ENCODE measurements at places on chromosomes 4 and X.

- DNase-seq = no peak
- H3K36me3 ChIP-seq = no peaks in the 10 kb centered on the region
- H3K27ac ChIP-seq = no peak overlapping the region
- H3K4me1 ChIP-seq = peaks cover 4% of the 10 kb centered on the region
- H3K4me3 ChIP-seq = no peak overlapping the region
- H3K27me3 ChIP-seq = peaks cover 3% of the 10 kb centered on the region
Observed at GRCh38 chr4:163395055-163395454, 51.4 kb downstream of the NPY5R start.

GRCh38 chr4:54100595-54101189 is 729 bp downstream of the GSX2 start:
- no peak overlapping the region for H3K4me3 ChIP-seq
- no peak for DNase-seq
- H3K27me3 ChIP-seq = peaks cover 81% of the 10 kb centered on the region
- no peaks in the 10 kb centered on the region for H3K36me3 ChIP-seq
- no peak overlapping the region for H3K27ac ChIP-seq

DNA sequence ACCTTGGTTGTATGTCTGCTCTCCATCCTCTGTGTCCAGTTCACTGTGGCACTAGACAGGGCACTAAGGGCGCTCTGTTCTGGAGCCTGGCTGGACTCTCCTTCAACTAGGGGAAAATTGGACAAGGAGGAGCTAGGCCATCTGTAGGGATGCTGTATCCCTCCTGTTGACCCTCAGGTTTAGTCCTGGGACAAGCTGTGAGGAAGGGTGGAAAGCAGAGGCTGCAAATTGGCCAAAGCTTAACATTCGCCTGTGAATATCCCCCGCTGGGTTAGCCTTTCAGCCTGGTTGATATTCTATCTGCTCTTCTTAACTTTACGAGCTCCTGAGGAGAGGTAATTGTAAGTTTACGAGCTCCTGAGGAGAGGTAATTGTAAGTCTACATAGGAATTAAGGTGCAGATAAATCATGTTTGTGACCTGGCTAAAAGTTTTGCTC is 64.4 kb upstream of the ENPEP start:
- no peaks in the 10 kb centered on the region for H3K36me3 ChIP-seq
- H3K4me1 ChIP-seq = no peaks in the 10 kb centered on the region
- DNase-seq = no peak
- H3K4me3 ChIP-seq = no peak overlapping the region
- no peaks in the 10 kb centered on the region for H3K27me3 ChIP-seq
- no peak overlapping the region for H3K27ac ChIP-seq

- no peak overlapping the region for H3K27ac ChIP-seq
- no peak for DNase-seq
- H3K36me3 ChIP-seq = no peaks in the 10 kb centered on the region
Observed at GRCh38 chr4:153385784-153386183, 41.3 kb downstream of the MND1 start.

- H3K4me3 ChIP-seq = no peak overlapping the region
- H3K4me1 ChIP-seq = peaks cover 40% of the 10 kb centered on the region
- DNase-seq = no peak
Observed at GRCh38 chr4:152243206-152243605, 292.7 kb downstream of the FBXW7 start.

DNA sequence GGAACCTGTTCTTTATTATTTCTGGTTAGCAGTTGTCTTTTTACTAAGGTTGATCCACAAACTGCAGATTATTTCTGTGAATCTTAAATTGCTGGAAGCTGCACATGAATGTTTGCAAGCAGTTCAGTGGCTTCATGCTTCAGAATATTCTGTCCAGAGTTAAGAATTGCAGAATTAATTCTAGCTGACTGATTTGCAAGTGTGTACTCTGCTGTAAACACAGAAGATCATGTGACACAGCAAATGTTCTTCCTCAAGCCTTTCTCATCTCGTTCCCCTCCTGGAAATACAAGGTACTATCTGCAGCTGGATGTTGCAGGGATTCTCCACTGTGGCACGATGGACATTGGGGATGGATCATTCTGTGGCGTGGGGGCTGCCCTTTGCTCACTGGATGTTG is 16.8 kb upstream of the CLTRN start:
- no peak for DNase-seq
- H3K27ac ChIP-seq = no peak overlapping the region
- no peaks in the 10 kb centered on the region for H3K27me3 ChIP-seq

- H3K36me3 ChIP-seq = no peaks in the 10 kb centered on the region
- DNase-seq = no peak
- no peak overlapping the region for H3K4me3 ChIP-seq
- no peaks in the 10 kb centered on the region for H3K27me3 ChIP-seq
- H3K4me1 ChIP-seq = no peaks in the 10 kb centered on the region
Observed at GRCh38 chr4:125060376-125060775, 254.4 kb upstream of the FAT4 start.

- no peak overlapping the region for H3K4me3 ChIP-seq
- no peak overlapping the region for H3K27ac ChIP-seq
- no peak for DNase-seq
Observed at GRCh38 chrX:10387011-10387410, 230.2 kb downstream of the CLCN4 start.

DNA sequence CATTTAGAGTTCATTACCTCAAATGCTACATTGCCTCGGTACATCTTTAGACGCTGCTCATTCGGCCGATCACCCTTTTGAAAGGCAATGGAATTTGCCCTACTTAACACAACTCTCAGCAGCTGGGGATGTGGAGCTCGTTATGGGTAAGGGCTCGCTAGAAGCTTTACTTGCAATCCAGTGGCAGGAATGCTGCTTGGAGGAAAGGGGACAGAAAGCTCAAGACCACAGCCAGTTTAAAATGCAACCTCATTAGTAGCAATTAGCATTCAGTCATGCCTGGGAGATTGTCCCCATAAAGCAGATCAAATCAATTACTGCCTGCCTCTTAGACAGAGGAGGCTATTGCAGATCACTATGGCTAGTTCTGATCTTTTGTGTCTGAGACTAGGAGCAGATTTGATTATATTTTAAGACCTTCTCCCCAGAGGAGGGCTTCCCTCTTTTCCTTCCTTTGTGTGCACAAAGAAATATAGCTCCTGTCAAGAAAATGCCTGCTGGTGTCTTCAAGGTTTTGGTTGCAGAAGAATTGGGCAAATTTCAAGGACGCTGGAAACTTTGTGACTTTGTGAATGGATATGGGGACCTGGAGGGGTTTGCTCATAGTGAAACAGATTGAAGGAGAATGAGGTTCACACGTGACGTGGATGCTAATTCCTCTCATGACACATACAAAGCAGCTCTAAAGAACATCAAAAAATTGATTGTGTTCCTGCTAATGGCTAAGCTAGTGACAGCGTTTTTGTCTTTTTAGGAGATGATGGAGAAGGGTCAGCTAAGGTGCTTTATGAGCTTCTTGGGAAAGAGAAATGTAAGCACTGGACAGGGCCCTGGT is 237.5 kb upstream of the GLRA2 start:
- no peak overlapping the region for H3K4me3 ChIP-seq
- H3K4me1 ChIP-seq = no peaks in the 10 kb centered on the region
- no peak overlapping the region for H3K27ac ChIP-seq
- H3K27me3 ChIP-seq = no peaks in the 10 kb centered on the region

DNA sequence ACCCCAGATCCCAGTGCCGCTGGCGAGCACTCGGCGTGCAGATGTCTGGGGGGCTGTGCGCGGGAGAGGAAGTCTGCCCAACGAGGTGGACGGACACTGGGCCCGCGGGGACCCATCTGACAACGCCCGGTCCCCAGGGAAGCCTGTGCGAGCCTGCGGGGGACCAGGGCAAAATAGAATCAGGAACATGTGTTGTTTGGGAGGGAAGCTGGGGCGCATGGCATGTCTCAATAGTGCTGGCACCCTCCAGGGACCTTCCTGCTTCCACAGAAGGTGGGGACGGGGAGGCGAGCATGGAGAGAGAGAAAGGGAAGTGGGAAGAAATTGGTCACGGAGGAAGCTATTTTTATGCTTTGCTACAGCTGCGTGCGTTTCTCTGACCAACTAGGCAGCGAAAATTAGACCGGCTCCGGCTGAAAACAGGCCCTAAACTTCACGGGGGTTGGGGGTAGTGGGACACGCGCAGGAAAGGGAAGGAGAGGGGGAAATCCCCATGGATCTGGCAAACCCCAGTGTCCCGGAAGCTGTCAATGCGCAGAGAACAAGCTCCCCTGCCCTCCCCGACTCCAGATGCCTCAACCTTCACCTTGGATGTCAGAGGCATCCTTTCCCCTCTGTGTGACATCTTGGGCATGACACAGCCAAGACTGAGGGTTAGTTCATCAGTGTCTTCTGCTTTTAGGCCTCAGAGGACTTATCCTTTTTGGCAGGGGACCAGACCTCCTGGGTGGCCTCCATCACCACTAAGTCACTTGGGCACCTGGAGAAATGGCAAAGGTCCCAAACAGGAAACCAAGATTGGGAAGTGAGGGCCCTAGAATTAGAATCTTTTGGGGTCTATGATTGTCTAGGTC is 169.8 kb upstream of the BCOR start:
- H3K4me3 ChIP-seq = peak overlapping the region; percentile 36
- no peak overlapping the region for H3K27ac ChIP-seq
- no peak for DNase-seq
- peaks cover 10% of the 10 kb centered on the region for H3K4me1 ChIP-seq
- H3K27me3 ChIP-seq = no peaks in the 10 kb centered on the region
- H3K36me3 ChIP-seq = no peaks in the 10 kb centered on the region

- no peaks in the 10 kb centered on the region for H3K36me3 ChIP-seq
- no peaks in the 10 kb centered on the region for H3K4me1 ChIP-seq
- no peak for DNase-seq
- H3K4me3 ChIP-seq = no peak overlapping the region
Observed at GRCh38 chrX:131739823-131740222, 195.9 kb downstream of the OR13H1 start.

DNA sequence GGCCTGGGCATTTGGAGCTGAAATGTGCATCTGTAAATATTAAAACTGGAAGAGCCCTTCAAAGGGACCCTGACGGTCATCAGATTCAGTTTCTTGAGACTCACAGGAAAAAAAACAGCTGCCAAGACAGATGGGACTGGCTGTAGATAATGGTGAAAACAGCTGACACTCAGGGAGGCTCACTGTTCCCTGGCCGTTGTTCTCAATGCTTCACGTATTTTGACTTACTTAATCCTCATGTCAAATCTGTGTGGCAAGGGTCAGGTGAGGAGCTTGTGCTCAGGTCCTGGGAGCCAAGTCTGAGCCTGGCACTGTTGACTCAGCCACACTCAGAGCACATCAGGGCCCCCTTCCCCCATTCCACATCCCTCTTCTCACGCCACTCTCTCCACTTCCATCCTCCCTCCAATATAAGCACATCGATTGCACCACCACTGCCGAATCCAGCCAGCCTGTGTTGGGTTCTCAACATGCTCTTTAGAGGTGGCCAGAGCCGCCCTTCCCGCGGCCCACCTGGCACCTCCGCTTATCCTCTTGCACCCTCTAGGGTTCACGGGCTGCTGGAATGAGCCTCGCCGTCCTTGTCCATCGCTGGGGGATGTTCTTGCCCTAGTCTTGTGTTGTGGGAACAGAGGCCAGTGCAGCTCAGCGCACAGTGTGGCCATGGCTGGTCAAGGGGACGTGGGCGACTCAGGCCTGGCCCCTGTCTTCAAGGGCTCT is 40.1 kb downstream of the EVC start:
- no peak overlapping the region for H3K4me3 ChIP-seq
- no peak for DNase-seq
- no peaks in the 10 kb centered on the region for H3K4me1 ChIP-seq
- H3K27ac ChIP-seq = no peak overlapping the region
- H3K27me3 ChIP-seq = no peaks in the 10 kb centered on the region

DNA sequence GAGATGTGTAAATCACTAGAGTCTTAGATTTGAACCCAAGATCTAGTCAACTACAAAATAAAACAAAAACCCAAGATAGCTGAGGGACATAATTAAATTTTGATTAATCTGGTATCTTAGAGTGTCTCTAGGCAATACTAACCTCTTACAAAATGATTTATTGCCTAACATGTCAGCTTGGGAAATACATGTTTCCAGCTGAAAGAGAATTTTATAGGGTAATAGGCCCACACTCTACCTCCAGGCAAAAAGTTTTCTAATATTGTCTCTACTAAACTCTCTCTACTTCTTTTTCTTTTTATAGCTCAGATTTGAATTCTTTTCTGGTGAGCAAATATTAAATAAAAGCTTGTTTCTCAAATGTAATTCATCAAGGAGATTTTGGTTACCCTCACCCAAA is 263.2 kb downstream of the IL15 start:
- no peak overlapping the region for H3K27ac ChIP-seq
- no peak for DNase-seq
- H3K4me3 ChIP-seq = no peak overlapping the region
- H3K4me1 ChIP-seq = no peaks in the 10 kb centered on the region
- H3K27me3 ChIP-seq = no peaks in the 10 kb centered on the region

DNA sequence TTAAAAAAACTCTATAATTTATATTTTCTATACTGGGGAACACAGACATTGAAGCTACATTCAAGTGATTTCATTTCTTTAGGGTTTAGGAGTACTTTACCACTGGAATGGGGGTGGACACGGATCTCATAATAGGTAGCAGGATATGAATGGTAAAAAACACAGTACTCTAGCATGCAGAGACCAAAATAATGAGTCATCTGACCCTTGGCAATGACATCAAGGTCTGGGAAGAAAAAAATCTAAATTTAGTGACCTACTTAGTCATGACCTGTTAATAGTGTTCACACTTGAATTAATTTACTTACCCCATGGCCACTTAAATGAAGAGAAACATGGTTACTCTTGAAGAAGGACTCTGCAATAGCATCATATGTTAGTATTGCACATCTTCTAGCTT is 187.9 kb downstream of the EPHA5 start:
- H3K27ac ChIP-seq = no peak overlapping the region
- DNase-seq = no peak
- H3K4me1 ChIP-seq = no peaks in the 10 kb centered on the region

GRCh38 chr4:8601556-8601955 is 9.0 kb downstream of the CPZ start:
- no peaks in the 10 kb centered on the region for H3K36me3 ChIP-seq
- no peaks in the 10 kb centered on the region for H3K27me3 ChIP-seq

DNA sequence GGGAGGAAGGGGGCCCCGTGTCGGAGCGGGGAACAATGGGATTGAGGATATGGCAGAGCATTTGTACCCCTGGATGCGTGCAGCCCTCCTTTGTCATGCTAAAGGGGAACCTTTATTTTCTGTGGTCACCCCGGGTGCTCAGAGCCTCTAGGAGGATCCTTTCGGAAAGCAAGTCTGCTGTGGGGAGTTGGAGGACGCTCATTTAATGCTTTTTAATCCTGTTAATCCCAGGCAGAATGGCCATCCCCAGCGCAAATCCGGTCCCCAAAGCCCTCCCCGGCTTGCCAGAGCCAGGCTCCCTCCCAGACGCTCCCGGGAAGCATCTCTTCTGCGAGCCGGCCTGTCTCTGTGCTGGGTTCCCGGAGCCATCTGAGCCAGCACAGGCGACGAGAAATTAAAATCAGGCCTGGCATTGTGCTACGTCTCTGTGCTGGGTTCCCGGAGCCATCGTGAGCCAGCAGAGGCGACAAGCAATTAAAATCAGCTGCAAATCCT is 113.2 kb upstream of the PPP2R3B start:
- H3K27me3 ChIP-seq = no peaks in the 10 kb centered on the region
- DNase-seq = no peak

Data from CD4-positive, alpha-beta memory T cell (primary cell).